ENCODE measurements at places on chromosomes 6 and 20.
A peak's percentile ranks its signal among the peaks of the same experiment; 100 is the strongest.

DNA sequence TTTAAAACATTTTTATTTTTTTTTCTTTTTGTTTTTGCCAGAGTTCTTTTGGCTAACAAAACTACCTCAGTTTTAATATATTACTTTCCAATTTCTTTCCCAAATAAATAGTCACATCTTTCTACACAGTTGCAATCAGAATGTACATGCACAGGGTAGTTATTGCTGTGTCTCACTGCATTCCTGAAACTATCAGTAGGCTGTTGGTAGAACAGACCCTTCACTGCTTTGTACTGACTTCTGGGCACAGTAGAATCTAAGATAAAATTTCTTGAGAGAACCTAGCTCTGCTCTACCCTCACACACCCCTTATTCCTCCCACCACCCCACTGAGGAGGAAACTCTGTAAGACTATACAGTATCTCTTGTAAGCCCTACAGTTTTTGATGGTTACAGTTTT is 19.9 kb downstream of the TPX2 start:
- DNase-seq = no peak

GRCh38 chr6:90263633-90264032 is 33.0 kb downstream of the BACH2 start:
- no peak for DNase-seq

- DNase-seq = no peak
Measured at GRCh38 chr6:117915846-117916245, 8.8 kb downstream of the SLC35F1 start.

DNA sequence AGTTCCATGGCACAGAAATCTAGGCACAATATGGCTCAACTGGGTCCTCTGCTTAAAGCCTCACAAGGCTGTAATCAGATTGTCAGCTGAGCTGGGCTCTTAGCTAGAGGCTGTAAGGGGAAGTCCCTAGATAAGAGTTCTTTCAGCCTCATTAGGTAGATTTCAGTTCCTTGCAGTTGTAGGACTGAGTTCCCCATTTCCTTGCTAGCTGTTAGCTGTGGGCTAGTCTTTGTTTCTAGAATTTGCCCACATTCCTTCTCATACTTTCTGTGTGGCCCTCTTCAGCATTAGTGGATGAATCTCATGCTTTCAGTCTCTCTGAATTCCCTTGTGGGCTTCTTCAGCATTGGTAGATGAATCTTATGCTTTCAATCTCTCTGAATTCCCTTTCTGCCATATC is 71.0 kb upstream of the MRAP2 start:
- no peak for DNase-seq

DNA sequence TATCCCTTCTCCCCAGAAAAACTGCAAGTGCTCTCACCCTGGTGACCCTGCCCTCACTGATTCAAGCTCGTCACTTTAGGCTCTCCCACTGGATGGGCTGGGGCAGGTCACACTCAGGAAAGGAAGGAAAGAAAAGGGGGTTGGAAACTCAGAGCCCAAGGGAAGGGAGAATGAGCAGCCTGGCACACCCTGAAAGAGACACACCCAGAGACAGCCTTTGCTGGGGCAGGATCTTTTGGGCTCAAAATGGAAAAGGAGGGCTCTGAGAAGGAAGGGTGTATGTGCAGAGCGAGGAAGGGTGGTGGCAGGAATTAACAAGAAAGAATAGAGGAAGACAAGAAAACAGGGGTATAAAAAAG is 2.5 kb downstream of the PPP1R18 start:
- DNase-seq = no peak

GRCh38 chr6:163496205-163496604 is 81.7 kb downstream of the QKI start:
- no peak for DNase-seq

DNA sequence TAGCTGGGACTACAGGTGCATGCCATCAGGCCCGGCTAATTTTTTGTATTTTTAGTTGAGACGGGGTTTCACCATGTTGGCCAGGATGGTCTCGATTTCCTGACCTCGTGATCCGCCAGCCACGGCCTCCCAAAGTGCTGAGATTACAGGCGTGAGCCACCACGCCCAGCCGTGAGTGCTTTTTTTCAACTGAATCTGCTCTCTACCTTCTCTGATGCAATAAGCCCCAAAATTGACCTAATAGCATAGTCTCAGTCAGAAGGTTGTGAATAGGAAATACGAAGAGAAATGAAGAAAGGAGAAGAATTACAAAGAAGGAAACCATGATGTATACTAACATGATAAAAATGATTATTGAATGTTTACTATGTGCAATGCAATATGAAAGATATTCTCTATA is 33.2 kb downstream of the BEND6 start:
- no peak for DNase-seq

DNA sequence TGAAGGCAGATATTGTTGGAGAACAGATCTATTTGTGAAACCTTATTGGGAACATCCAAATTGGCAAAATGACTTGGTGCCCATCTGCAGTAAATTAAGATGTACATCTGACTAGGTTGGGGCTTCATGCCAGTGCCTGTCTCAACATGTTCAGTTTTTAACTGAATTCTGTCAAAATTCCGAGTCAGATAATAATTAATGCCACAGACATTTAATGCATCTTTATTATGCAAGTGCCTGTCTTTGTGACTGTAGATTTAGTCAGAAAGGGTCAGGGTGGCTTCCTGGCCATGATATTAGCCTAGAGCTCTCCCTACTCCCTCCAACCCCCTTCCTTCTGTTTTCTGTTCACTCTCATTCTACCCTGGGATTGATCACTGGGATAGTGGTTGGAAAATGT is 199.3 kb upstream of the FLRT3 start:
- no peak for DNase-seq

GRCh38 chr20:36591854-36592641 is 13.5 kb upstream of the RAB5IF start:
- no peak for DNase-seq

GRCh38 chr20:41734506-41734945 is 116.3 kb upstream of the CHD6 start:
- peak; percentile 15 for DNase-seq

DNA sequence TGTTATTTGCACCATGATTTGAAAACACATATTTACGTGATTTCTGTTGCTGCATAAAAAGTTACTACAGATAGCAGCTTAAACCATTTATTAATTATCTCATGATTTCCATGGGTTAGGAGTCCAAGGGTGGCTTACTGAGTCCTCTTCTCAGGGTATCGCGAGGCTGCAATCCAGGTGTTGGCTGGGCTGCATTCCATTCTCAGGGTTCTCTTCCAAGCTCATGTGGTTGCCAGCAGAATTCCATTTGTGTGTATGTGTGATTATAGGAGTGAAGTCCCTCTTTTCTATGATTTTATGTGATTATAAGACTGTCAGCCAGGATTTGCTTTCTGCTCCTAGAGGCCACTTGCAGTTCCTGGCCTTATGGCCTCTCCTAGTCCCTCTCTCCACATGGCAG is 135.1 kb downstream of the FAM83B start:
- DNase-seq = no peak

- DNase-seq = no peak
Measured at GRCh38 chr6:116764961-116765841, at the start of gene FAM162B. Gene FAM162B (minus strand): TSS chr6:116765719. CDS start chr6:116765576, 143 bp downstream.

- DNase-seq = no peak
Measured at GRCh38 chr6:15677822-15678221, 15.0 kb upstream of the DTNBP1 start.

DNA sequence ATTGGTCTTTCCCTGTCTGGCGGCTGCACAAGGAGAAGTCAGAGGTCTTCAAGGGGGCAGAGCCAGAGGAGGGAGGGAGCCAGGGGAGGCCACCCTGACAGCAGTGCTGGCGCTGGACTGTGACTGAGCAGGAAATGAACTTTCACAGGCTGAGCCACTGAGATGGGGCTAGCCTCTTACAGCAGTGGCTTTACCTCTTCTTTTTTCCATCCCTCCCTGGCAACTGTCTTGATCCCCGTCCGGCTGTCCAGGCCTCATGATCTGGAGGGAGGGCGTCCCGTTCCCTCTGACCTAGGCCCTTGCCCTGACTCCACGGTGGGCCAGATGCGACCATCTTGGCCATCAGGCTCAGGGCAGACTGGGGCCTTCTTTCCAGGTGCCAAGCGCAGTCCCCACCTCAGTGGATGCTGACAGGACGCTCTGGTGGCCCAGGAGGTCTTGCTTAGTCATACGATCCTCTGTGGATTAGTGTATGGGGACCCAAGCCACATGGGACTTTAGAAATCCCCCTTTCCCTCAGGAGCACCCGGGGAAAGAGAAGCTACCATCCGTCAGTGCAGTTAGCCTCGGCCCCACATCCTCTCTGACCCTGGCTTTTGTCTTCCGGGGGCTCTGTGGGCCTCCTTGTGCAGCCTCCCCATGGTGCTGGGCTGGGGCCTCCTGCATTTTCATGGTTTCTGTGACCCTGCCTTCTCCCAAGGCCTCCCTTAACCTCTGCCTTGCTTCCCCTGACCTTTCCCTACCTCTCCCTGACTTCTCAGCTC is 57.4 kb upstream of the CCDC167 start:
- DNase-seq = no peak

GRCh38 chr6:139613496-139613895 is 239.0 kb upstream of the CITED2 start:
- DNase-seq = no peak

- no peak for DNase-seq
Measured at GRCh38 chr6:46921059-46921458, 679 bp downstream of the ADGRF5 start.

DNA sequence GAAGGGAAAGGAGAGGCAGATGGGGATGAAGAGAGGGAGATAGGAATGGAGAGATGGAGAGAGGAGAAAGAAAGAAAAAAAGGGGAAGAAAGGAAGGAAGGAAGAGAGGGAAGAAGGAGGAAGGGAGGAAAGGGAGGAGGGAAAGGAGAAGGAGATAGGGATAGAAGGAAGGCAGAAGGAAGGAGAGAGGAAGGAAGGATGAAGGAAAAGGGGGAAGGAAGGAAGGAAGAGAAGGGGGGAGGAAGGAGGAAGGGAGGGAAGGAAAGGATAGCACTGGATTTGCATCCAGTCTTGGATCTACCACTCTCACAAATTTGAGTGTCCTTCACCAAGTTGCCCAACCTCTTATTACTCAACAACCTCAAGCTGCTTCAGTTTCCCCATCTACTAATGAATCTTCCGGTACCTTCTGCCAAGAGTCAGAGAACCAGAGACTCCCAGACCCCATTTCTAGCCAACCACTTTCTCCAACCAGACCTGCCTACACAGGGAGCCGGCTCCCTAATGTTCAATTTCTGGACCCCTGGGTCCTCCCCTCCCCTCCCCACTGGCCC is 79.7 kb upstream of the FOXP4 start:
- DNase-seq = no peak

DNA sequence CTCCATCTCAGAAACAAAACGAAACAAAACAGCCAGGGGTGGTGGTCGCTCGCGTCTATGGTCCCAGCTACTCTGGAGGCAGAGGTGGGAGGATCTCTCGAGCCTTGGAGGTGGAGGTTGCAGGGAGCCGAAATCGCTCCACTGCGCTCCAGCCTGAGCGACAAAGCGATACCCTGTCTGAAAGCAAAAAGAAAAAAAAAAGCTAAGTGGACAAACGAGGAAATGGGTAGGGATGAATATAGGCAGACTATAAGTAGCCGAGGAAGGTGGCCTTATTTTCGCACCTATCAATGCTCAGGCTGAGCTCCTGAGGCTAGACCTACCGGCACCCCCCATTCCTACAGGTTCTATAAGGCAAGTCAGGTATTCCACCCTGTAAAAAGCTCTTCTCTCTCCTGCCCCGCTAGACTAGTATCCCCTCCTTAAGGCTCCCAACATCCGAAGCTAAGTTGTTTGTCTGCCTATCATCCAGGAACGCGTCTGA is 650 bp upstream of the CASP8AP2 start:
- peak; percentile 20 for DNase-seq

GRCh38 chr6:6654599-6655575 is 66.4 kb downstream of the LY86 start:
- peak; percentile 62 for DNase-seq

DNA sequence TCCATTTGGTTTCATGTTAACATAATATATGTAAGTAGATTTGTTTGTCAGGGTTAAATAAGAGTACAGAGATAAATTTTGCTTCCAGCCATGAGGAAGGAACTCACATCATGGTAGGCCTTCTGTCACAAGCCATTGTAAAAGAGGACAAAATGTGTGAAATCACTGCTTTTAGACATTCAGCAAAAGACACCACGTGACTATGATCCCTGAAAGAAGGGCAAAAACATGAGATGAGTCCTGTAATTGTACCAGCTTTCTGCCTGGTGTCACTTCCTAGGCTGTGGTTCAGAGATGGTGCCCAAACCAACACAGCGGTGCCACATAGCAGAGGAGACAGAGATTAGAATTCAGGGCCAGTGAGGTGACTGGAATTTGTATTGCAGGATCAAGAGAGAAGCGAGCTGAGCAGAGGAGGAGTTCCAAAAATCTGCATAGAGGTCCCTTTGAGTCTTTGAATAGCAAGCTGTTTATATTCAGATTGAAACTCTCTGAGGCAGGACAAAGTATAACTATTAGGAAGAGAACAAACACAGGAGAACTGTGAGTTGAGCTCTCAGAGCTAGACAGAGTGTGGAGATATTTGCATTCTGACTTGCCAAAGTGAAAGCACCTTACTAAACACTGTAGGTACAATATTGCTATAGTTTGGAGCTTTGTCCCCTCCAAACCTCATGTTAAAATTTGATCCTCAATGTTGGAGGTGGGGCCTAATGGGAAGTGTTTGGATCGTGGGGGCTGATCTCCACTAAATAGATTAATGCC is 52.6 kb upstream of the PDE7B start:
- no peak for DNase-seq

DNA sequence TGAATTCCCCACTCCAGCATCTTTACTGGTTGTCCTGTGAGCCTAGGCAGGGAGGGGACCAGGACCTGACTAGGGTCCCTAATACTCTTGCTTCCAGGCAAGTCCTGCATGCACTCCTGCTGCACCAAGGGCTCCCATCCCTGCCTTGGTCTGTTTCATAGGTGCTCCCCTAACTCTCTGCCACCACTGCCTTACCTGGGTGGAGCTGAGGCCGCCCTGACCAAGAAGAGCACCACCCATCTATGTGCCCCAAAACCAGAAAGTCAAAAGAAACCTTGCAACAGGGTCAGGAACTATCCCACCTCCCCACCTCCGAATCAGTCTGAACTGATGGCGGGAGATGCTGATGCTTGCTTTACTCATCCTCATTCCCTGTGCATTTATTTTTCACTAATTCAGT is 23.6 kb downstream of the HLA-G start:
- DNase-seq = no peak

DNA sequence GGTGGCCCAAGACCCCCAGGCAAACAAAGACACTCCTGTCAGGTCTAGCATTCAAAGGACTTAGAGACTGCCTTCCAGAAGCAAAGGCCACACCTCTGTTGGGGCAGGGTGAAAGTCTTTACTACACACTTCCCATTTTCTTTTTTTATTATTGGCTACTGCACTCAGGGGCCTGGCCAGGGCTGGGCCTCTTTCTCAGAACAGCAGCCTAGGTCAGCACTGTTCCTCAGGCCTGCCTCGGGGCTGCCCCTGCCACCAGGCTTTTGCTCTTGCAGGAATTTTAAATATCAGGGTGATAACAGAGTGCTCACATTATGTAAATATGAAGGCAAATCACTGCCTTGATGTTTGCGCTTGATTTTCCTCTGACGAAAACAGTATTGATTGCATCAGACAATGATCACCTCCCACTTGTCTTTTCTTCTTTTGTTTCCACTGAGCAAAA is 18.5 kb downstream of the GSTA4 start:
- no peak for DNase-seq

- no peak for DNase-seq
Measured at GRCh38 chr6:12474167-12475140, 184.3 kb downstream of the EDN1 start.

GRCh38 chr6:144250276-144250675 is 34.9 kb upstream of the UTRN start:
- DNase-seq = no peak

- DNase-seq = no peak
Measured at GRCh38 chr6:129312880-129313279, 397.1 kb downstream of the ARHGAP18 start.

- DNase-seq = no peak
Measured at GRCh38 chr6:159119791-159120190, 49.4 kb upstream of the FNDC1 start.
